ENCODE measurements at places on chromosomes 12 and 14. TPM values are rescaled to one million over a fixed set of nuclear protein-coding genes. Genes with fewer than 3 reads are reported as not detected.

GRCh38 chr14:70821584-70822529, 12.5 kb upstream of the MAP3K9 start:
- DNase-seq = peak; percentile 33

- DNase-seq = no peak
Observed at GRCh38 chr14:22735096-22735495, 31.4 kb upstream of the OXA1L start.

DNA sequence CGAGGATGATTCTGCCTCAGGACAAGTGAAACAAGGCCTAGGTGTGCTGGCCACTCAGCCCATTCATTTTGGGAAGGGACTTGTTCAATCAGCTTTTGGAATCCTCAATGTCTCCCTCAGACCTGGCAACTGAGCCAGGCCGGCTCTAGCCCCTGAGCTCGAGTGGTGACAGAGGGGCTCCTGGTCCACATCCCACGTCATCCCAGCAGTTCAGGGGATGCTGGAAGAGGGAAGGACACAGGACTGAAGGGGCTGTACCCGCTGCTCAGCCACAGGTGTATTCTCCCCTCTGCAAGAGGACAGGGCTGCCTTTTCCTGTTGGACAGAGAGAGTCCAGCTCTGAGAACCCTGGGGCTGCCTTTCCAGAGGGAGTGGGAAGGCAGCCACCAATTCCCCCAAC, 244.6 kb upstream of the SFSWAP start:
- DNase-seq = no peak

SYT1 gene
- 10.1 TPM for total RNA-seq

SOX5 gene
- total RNA-seq = not detected

- no peak for DNase-seq
Observed at GRCh38 chr12:275812-276211, 13.2 kb upstream of the SLC6A13 start.

- DNase-seq = no peak
Observed at GRCh38 chr12:67453191-67453590, 184.0 kb downstream of the CAND1 start.

DNA sequence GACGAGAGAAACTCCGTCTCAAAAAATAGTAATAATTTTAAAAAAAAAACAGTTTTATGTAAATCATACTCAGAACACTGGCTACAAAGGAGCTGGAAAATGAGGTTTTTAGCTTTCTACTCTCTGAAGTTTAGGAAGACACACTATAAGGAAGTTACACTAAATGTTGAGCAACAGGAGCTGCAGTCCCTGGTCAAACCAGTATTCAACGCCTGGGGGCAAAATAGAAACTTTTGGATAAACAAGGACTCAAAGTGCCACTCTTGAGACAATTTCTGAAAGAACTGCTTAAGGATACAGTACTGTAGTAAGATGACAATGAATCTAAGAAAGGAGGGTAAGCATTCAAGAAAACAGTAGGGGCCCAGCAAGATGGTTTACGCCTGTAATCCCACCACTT, 29.3 kb downstream of the ACTR6 start:
- no peak for DNase-seq

SPSB2 gene
- 13.5 TPM for total RNA-seq

DNA sequence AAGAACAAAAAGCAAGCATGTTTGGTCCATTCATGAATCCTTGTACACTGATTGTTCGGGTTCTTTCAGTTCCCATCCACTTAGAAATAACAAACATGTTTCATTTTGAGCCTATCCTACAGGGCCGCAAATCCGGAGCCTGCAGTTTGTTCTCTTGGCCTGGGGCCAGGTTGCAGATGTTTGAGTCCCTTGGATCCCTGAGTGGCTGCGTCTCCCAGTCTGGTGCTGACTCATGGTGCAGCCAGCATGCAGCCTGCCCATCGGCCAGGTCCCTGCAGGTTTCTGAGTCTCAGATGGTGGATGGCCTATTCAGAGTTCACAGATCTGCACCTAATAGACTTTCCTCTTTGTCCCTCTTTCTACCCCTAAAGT, 1.9 kb upstream of the DYNC1H1 start:
- DNase-seq = peak; percentile 85

DNA sequence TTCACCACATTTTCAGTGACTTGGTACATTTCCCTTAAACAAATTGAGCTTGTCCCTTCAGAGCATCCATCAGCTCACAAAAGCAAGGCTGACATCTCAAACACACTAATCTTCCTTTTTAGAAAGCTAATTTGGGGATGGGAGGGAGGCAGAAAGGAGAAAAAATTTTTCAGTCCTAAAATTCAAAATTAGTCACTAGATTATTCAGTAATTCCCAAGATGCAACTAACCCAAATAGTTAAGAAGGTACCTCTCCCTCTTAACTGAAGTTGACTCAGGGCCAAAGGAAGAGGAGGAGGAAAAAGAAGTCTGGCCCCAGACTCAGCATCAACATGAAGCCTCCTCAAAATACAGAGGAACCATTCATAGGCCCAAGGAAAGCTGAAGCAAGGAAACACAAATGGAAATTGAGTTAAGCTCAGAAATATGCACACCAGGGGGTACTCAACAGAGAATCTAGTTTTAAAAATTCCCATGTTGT, 21.7 kb downstream of the CBX5 start:
- peak; percentile 36 for DNase-seq

VDR gene
- total RNA-seq = 13.9 TPM

Data from HFFc6 (cell line).